ENCODE measurements at places on chromosomes 7 and 10.

DNA sequence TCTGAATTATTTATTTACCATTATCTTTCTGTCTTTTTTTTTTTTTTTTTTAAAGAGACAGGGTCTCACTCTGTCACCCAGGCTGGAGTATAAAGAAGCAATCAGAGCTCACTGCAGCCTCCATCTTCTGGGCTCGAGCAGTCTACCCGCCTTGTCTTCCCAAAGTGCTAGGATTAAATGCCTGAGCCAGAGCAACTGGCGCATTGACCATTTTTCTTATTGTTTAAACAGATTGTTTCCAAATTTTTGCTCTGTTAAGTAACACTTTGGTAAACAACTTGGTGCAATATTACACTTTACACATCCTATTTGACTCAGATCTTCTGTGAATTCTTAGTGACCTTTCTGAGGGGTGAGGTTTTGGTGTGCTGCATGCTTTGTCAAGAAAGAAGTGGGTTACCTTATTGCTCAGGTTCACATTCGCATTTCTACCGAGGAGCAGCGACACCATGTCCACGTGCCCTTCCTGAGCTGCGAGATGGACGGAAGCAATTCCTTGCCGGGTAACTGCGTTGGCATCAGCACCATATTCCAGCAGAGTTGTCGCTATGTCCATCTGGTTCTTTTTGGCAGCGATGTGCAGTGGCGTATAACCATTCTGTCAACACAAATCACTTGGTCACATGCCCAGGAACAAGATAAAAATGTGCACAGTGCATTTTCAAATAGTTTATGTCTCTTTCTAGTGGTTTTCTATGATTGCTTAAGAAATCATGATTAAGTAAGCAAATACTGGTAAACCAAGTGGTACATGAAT, 203.2 kb downstream of the ANK3 start:
- no peak for DNase-seq

DNA sequence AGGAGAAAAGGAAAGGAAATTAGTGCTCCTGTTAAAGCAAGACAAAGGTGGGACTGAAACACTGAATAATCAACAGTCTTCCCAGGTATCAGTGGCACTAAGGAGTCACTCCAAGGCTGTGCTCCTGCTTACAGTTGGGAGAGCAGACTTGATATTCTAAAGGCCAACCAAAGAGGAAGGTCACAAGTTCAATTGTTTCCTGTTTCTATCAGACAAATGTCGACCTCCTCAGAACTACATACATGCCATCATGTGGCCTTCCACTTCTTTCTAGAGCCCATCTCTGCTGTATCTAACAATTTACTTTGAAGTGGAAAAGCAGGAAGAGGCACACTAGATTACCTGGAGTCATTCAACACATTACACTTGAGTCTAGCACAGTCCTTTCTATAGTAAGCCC, 3.4 kb downstream of the ZNF239 start:
- no peak for DNase-seq

DNA sequence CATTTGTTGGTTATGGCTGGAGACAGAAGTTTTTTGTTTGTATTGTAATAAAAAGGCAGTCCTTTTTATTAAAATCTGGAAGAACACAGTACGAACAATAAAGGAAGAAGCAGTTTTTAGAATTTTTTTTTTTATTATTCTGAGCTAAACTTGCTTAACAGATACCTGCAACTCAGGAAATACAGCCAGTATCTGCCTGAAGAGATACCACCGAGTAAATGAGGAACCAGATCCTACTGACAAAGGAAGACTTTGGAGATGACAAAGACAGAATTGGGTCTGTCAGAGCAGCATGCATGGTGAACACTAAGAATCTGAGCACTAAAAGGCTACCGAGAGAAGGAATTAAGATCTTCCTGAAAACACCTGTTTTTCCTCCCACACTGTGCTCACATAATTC, 1335.9 kb upstream of the SORCS1 start:
- no peak for DNase-seq

GRCh38 chr10:84257343-84258020, 12.6 kb downstream of the RGR start:
- no peak for DNase-seq

DNA sequence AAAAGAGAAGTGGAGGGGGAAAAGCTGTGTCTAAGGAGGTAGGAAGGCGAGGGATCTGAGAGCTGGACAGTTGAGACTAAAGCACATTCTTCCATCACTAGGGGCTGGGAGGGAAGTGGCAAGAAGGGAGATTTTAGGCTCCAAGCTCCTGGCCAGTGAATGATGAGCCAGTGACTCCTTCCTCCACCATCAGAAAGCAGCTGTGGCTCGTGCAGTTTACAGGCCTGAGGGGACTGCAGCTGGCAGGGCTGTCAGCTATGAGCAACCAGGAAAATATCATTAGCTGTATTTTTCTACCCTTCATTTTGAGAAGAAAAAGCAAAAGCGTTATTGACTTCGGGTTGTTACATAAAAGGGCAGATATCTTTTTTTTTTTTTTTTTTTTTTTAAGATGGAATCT, 60.7 kb downstream of the GPAM start:
- no peak for DNase-seq

- DNase-seq: no peak
Measured at GRCh38 chr10:36640626-36641025, 484.8 kb upstream of the ANKRD30A start.

DNA sequence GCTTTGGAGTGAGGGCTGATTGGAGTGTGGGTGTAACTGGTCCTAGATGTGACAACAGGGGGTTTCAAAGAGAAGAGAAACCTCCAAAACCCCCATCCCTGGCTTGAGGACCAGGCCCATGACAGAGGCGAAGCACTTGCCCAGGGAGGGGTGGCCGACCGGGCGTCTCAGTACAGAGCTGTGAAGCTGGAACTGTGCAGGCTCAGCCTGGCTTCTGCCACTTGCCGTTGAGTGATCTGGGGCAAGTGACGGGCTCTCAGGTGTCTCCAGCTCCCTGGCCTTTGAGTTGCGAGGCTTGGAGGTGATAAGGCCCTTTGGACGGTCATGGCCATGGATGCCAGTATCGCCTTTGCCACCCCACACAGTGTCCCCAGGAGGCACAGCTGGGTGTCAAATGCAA, 531.4 kb upstream of the FOXK1 start:
- DNase-seq: no peak

DNA sequence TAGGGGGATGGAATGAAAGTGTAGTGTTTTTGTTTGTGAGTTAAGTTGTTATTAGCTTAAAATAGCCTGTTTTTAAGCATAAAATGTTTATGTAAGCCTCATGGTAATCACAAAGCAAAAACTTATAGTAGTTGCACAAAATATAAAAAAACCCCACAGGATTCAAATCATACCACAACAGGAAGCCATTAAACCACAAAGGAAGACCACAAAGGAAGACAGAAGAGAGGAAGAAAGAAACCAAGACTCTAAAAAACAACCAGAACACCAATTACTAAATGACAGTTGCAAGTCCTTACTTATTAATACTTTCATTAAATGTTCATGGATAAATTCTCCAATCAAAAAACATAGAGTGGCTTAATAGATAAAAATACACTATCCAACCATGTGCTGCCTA, 63.6 kb downstream of the ANKRD7 start:
- DNase-seq: no peak

DNA sequence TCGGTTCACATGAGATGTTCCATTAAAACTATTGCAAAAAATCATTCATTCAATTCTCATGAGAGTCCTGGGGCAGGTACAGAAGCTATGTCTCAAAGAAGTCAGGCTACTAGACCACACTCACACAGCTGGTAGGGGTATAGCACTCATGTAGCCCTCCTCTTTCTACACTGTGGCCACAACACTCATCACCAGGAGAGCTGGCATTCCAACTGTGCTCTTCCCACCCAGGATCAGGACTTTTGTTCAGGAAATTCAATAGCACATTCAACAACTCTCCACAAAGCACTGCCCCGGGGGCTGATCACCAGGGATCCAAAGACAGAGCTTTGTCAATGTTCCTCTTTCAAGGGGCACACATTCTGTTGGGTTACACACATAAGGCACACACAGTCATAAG, 31.0 kb upstream of the C10orf90 start:
- DNase-seq: no peak

- no peak for DNase-seq
Measured at GRCh38 chr10:3902054-3902808, 117.2 kb upstream of the KLF6 start.

DNA sequence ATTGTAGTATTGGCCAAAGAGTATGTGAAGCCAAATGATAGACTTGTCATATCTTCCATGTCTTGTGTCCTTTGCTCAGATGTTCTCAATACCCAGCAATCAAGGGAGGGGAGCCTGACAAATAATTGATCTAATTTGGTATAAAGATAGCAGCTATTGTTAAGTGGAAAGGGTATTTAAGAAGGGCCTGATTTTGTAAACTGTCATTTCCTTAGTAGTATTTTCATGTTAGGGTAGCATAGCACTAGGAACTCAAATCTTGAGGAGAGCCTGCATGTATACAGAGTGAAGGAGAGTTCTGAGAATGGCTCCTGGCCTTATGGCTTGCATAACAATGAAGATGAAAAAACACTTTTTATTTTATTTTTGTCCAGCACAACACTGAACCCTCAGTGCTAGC, 53.1 kb downstream of the GNAI1 start:
- no peak for DNase-seq

- no peak for DNase-seq
Measured at GRCh38 chr7:3067193-3067592, 23.5 kb upstream of the CARD11 start.

DNA sequence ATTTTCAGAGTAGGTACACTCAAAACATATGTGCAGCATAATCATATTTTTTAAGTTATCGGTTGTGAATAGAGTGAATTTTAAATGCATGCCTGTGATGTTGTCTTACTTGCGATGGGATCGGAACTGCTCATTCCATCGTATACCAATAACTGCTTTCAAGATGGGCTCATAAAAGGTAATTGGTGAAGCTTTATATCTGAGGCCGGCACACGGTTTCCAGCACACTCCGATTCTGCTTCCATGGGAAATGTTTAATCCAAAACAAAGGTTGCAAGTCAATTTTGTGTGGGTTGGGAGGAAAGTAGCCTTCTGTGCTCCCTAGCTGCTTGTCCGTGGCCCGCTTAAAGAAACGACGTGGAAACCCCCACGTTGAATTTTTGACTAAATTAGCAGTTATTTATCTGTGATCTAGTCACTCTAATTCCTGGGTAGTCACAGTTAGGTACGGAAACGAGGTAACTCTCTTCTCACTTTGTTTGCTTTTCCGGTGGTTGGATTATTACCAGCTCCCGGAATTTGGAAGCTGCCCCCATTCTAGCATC, 10.1 kb upstream of the CELF2 start:
- no peak for DNase-seq

- no peak for DNase-seq
Measured at GRCh38 chr7:29038463-29038862, 80.3 kb upstream of the TRIL start.

GRCh38 chr7:29044554-29044953, 86.4 kb upstream of the TRIL start:
- no peak for DNase-seq

DNA sequence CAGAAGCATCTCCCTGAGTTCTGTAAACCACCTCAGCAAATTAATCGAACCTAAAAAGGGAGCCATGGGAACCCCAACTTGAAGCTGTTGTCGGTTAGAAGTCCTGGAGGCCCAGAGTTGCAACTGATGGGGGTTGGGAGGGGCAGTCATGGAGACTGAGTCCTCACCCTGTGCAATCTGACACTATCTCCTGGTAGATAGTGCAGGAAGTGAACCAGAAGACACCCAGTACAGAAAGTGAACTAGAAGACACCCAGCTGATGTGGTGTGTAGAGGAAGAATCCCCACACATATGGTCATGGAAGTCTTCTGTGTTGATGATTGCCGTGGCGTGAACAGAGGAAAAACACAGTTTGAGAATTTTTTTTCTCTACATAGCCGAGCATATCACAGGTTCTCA, 58.8 kb upstream of the SRRM3 start:
- DNase-seq: no peak

DNA sequence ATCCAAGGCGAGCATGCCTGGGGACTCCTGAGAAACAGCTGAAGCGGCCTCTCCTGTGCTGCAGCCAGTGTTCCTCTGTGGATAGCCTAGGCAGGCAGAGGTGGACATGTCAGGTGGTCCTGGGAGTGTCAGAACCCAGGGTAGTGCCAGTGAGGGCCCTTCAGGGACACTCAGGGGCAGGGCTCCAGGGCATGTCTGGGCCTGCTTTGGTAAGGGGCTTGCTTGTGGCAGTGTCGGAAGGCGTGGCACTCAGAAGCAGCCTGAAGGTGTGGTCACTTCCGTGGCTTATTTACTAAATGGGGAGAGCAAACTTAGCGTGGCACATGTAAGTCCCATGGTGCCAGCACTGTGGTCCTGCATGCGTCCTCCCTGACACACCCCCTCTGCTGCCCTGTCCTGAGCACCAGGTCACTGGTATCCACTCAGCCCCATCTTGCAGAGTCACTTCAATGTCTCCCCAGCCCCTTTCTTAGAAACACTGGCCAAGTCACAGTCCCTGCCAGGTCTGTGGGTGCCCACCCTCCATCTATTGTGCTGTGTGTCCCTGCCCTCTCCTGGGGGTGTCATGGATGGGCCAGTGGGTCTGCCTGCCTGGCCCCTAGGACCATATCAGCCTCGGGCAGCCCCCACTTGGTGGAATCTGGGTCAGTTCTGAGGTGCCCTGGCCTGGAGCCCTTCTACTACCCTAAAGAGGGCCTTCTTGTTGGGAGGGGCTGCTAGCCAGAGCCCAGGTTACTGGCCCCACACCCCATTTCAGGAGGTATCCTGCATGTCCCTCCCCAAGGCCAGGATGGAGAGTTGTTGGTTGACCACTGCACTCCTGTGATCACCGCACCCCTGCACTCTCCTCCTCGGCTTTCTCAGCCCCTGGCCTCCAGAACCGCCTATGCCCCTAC, 6.4 kb downstream of the ZMIZ2 start:
- DNase-seq: no peak

DNA sequence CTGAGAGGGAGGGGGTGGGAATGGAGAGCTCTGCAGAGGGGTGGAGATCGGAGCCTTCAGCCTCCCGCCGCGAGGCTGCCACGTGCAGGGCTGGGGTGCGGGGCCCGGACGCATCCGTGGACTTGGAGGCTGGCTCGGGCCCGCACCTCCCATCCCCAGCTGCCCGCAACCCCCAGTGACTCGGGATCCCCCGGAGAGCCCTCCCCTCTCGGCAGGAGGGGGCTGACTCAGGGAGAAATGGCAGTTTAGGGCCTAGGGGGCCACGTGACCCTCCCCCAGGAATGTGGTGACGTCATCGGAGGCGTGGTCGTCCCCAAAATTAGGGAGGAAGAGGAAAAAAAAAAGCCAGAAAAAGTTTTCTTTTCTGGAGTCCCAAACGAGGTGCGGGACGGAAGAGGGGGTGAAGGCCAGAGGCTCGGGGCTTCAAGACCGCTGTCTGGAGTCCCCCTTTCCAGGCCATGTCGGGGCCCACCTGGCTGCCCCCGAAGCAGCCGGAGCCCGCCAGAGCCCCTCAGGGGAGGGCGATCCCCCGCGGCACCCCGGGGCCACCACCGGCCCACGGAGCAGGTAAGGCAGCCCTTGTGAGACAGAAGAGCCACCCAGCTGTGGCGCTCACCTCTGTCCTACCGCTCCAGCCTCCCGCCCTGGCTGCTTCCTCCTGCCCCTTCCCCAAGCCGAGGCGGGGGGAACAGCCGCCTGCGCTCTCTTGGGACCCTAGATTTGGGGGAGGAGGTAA, at the start of gene TRIP6:
Gene TRIP6, plus strand, starts transcription at position 348 of the 736 bp plus-strand sequence. Its CDS starts 111 bp downstream, at position 459.
- peak; percentile 34 for DNase-seq

Data from activated naive CD4-positive, alpha-beta T cell (primary cell).